ENCODE measurements at places on chromosomes 16 and 17. TPM values are rescaled to one million over a fixed set of nuclear protein-coding genes. Genes with fewer than 3 reads are reported as not detected.

Gene CCL3
- total RNA-seq = 8.5 TPM

DNA sequence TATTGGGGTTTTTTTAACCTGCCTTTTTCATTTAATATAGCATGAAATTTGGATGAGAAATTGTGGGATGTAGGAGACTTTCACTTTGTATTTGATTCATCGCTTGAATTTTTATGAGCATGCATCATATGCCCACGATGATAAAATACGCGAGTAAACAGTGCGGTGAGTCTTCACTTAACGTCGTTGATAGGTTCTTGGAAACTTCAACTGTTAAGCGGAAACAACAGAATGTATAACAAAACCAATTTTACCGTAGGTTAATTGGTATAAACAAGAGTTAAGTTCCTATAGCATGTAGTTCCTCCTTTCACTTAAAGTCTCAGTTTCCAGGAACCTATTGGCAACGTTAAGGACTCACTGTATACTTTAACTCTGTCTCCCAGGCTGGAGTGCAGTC is 28.7 kb downstream of the MMP15 start:
- peaks cover 8% of the 10 kb centered on the region for H3K4me1 ChIP-seq
- no peak for DNase-seq
- no peaks in the 10 kb centered on the region for H3K36me3 ChIP-seq
- no peak overlapping the region for H3K27ac ChIP-seq
- H3K27me3 ChIP-seq = no peaks in the 10 kb centered on the region

Gene RANBP10
- total RNA-seq = 21.7 TPM

DNA sequence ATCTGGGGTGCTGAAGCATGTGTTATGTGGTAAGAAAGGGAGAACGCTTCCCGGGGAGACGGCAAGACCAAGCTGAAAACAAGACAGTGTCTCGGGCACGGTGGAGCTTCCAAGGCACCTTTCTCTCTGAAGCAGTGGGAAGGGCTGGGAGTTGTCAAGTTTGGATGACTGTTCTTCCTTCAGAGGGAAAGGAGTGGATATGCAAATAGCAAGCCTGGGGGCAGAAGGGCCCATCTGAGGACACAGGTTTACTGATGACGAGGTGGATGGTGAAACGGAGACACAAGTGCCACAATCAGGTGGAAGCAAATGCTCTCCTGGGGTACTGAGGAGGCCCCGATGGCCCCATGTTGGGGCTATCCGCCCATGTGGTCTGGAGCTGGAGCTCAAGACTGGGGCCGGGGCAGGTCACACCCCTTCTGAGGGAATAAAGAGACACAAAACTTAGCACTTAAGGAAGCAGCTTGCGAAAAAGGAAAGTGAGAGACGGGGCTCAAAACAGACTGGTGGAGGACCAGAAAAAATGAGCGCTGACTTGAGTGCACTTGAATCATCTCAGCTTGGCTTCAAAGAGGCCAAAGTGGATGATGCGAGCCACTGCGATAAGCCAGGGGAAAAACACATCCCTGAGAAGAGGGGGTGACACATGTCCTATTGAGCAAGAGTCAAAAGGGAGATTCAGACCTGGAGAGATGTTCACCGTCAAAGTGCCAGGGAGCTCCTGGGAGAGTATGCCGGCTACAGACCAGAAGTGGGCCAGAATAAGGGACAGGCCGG is 34.8 kb upstream of the MTSS2 start:
- H3K27ac ChIP-seq = no peak overlapping the region
- no peak for DNase-seq
- peaks cover 37% of the 10 kb centered on the region for H3K4me1 ChIP-seq
- H3K27me3 ChIP-seq = no peaks in the 10 kb centered on the region
- H3K36me3 ChIP-seq = peaks cover 13% of the 10 kb centered on the region

DNA sequence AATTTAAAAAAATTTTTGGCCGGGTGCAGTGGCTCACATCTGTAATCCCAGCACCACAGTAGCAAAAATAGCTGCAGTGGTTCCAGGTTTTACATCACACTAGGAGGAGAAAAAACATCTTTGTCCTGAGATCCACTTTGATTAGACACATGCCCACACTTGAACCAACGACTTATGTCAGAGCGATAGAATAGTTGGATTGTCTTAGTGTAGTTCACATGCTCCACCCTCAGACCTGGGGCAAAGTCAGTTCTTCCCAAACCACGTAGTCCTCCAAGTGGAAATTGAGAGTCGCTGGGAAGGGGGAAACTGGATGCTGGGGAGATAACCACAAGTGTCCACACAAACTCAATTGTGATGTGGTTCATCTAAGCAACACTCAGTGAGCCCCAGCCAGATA is 11.4 kb upstream of the ITGAM start:
- DNase-seq = no peak
- no peaks in the 10 kb centered on the region for H3K27me3 ChIP-seq
- no peaks in the 10 kb centered on the region for H3K36me3 ChIP-seq
- no peak overlapping the region for H3K27ac ChIP-seq
- peaks cover 2% of the 10 kb centered on the region for H3K4me1 ChIP-seq

- DNase-seq = no peak
- no peaks in the 10 kb centered on the region for H3K4me1 ChIP-seq
- peaks cover 86% of the 10 kb centered on the region for H3K36me3 ChIP-seq
- no peak overlapping the region for H3K4me3 ChIP-seq
- no peaks in the 10 kb centered on the region for H3K27me3 ChIP-seq
Measured at GRCh38 chr17:78687944-78688343, 94.1 kb downstream of the CYTH1 start.

Gene C16orf54
- 11.2 TPM for total RNA-seq

GRCh38 chr17:17156511-17156910 is 49.6 kb downstream of the PLD6 start:
- no peak overlapping the region for H3K4me3 ChIP-seq
- H3K27me3 ChIP-seq = no peaks in the 10 kb centered on the region
- H3K4me1 ChIP-seq = peaks cover 13% of the 10 kb centered on the region

- H3K27me3 ChIP-seq = no peaks in the 10 kb centered on the region
- peaks cover 32% of the 10 kb centered on the region for H3K4me1 ChIP-seq
- peak overlapping the region; percentile 34 for H3K4me3 ChIP-seq
- H3K27ac ChIP-seq = peak overlapping the region; percentile 69
Measured at GRCh38 chr17:82338858-82339633, 5.5 kb upstream of the SECTM1 start.

GRCh38 chr16:86393907-86394626 is 116.3 kb upstream of the FOXF1 start:
- peaks cover 7% of the 10 kb centered on the region for H3K4me1 ChIP-seq
- H3K27me3 ChIP-seq = no peaks in the 10 kb centered on the region
- no peak for DNase-seq
- H3K27ac ChIP-seq = no peak overlapping the region

GRCh38 chr17:12673788-12674187 is 8.1 kb downstream of the MYOCD start:
- H3K4me1 ChIP-seq = no peaks in the 10 kb centered on the region
- H3K27ac ChIP-seq = no peak overlapping the region
- no peak overlapping the region for H3K4me3 ChIP-seq
- DNase-seq = no peak

Gene CES1
- 323 TPM for total RNA-seq

Gene EVPLL
- 2.8 TPM for total RNA-seq

- H3K4me3 ChIP-seq = no peak overlapping the region
- peaks cover 11% of the 10 kb centered on the region for H3K27me3 ChIP-seq
- H3K27ac ChIP-seq = no peak overlapping the region
- no peaks in the 10 kb centered on the region for H3K36me3 ChIP-seq
- DNase-seq = peak; percentile 53
- no peaks in the 10 kb centered on the region for H3K4me1 ChIP-seq
Measured at GRCh38 chr16:55035029-55035428, 104.4 kb downstream of the IRX5 start.

- H3K36me3 ChIP-seq = peaks cover 13% of the 10 kb centered on the region
- no peaks in the 10 kb centered on the region for H3K27me3 ChIP-seq
- H3K27ac ChIP-seq = no peak overlapping the region
- H3K4me3 ChIP-seq = no peak overlapping the region
- peaks cover 2% of the 10 kb centered on the region for H3K4me1 ChIP-seq
- no peak for DNase-seq
Measured at GRCh38 chr16:3597226-3597625, 14.2 kb downstream of the SLX4 start.

GRCh38 chr17:71192039-71192555 is 928.7 kb upstream of the SOX9 start:
- H3K4me3 ChIP-seq = no peak overlapping the region
- no peak for DNase-seq
- no peak overlapping the region for H3K27ac ChIP-seq

DNA sequence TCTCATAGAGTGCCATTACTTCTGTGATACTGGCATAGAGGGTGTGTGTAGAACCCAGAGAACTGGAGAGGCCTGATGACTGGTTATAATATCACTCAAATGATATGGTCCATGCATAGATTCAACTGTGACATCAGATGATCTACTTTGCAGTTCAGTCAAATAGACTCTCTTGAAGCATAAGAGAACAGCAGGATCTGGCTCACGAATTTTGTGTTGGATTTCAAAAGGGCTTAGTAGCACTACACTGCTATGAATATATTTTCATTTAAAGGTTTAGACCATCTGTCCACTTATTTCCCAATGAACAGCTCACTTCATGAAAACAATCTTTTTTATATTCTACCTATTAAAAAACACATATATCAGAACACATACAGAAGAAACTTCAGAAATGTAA is 119.7 kb downstream of the KIF2B start:
- DNase-seq = no peak
- no peaks in the 10 kb centered on the region for H3K27me3 ChIP-seq
- no peak overlapping the region for H3K4me3 ChIP-seq
- H3K27ac ChIP-seq = no peak overlapping the region

Gene RHBDL1
- total RNA-seq = 2.0 TPM

Gene ACSM2B
- total RNA-seq = not detected

DNA sequence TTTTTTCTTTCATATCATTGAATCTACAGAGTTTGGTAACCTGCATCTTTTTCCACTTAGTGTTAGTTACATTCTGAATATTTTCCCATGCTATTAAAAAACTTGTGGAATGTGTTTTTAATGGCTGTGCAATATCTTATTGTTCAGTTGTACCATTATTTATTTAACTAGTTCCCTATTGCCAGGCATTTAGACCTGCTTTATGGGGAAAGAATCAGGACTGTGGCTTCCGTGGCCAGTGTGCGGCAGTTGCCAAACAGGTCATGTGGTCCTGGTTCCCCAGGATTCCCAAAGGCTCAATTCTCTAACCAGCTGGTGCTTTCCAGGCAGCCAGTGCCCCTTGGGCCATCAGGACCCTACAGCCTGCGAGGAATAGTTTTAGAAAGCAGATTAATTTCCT is 30.8 kb downstream of the NDEL1 start:
- no peak for DNase-seq
- H3K27ac ChIP-seq = no peak overlapping the region
- H3K4me1 ChIP-seq = peaks cover 25% of the 10 kb centered on the region

Gene GOT2
- 50.7 TPM for total RNA-seq

- H3K36me3 ChIP-seq = peaks cover 20% of the 10 kb centered on the region
- peak overlapping the region; percentile 8 for H3K27ac ChIP-seq
- no peak for DNase-seq
- peaks cover 7% of the 10 kb centered on the region for H3K4me1 ChIP-seq
- no peaks in the 10 kb centered on the region for H3K27me3 ChIP-seq
- H3K4me3 ChIP-seq = no peak overlapping the region
Measured at GRCh38 chr17:59814685-59815084, 78.1 kb downstream of the TUBD1 start.

Gene OR3A2
- total RNA-seq = not detected
